Brain microvascular endothelial cell (primary cell): ENCODE measurements at places on chromosomes 2 and 18.

DNA sequence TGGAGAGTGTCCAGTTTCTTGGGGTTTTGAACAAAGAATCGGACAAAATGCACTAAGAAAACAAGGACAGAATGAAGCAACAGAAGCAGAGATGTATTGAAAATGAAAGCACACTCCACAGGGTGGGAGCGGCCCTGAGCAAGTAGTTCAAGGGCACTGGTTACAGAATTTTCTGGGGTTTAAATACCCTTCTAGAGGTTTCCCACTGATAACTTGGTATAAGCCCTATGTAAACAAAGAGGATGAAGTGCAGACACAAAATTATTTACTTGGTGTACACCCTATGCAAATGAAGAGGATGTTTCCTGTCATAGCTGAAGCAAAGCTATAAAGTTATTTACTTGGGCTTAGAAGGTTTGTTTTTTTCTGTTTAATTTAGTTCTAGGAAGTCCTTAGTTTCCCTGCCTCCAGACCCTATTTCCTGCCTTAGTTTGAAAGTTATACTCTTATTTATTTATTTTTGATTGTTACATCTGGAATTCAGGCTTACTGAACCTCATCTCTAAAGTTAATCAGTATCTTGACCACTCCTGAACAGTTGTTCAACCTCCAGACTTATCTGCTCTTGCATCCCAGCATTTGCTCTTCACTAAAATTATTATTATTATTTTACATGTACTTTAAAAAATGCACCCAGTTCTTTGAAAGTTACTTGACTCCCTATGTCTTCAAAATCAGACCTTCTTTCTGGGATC, 193.5 kb downstream of the SPP2 start:
- peak; percentile 47 for DNase-seq

GRCh38 chr2:18172607-18173006, 294.1 kb downstream of the KCNS3 start:
- DNase-seq, result no peak

GRCh38 chr2:20737505-20737904, 70.6 kb downstream of the GDF7 start:
- no peak for DNase-seq

- DNase-seq, result peak; percentile 40
Observed at GRCh38 chr2:207558079-207558491, 28.3 kb downstream of the CREB1 start.

DNA sequence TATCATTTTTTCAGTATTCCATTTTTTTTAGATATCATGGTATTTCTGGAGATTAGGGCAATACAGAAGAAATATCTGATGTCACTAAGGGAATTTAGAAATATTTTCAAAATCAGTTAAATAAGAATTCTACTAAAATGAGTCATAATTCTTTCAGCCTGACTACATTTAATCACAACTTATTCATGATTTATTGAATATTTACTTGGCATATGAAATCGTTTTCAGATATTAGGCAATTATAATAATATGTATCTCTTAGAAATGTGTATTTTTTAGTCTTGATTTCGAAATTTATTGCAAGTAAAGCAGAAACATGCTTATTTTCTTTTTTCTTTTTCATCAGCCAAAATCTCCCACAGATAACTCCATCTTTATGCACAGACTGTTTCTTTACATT, 142.2 kb downstream of the CCDC102B start:
- no peak for DNase-seq

DNA sequence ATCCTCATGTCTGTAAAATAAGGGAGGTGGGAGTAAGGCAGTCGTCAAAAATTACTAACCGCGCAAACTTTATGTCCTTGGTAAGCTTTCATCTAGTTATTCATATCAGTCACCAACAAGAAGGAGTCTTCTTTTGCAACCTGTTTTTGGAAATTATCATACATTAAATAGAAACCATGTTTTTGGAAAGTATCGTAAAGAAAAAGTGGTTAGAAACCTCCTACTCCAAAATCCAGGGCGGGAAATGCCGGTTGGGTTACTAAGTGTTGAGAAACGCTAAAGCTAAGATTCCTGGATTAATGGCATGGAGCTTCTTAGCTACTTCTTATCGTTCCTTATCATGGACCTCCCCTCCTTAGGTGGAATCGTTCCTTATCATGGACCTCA, 778 bp downstream of the BBS5 start:
- no peak for DNase-seq

- DNase-seq, result no peak
Observed at GRCh38 chr2:190159453-190159852, 96.9 kb upstream of the MSTN start.

DNA sequence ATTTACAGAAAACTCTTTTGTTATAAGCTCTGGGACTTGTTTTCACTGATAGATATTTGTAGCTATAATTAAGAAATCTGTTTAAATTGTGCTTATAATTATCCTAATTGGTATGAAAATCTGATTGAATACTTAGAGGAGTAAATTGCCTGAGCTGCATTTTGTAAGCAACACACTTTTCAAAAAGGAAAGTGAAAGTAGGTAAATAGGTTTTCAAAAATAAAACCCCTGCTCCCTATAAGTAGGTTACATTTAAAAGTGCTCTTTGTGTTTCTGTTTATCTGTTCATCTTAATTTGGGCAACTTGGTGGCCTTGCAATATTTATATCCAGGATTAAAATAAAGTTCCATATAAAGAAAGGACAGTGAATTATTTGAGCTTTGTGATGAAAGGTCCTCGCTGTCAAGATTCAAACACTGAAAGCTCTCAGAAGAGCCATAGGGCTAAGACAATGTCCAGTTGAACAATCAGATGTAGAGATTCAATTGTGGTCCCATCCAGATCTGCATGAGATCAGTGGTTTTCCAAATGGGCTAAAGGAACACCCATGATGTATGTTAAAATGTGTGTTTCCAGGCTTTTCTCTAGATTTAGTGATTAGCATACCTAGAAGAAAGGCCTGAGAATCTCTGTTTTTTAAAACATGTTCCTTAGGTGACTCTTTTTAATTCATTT, 371.6 kb downstream of the RPRM start:
- no peak for DNase-seq

- DNase-seq, result no peak
Observed at GRCh38 chr2:67824186-67824585, 238.6 kb downstream of the C1D start.

DNA sequence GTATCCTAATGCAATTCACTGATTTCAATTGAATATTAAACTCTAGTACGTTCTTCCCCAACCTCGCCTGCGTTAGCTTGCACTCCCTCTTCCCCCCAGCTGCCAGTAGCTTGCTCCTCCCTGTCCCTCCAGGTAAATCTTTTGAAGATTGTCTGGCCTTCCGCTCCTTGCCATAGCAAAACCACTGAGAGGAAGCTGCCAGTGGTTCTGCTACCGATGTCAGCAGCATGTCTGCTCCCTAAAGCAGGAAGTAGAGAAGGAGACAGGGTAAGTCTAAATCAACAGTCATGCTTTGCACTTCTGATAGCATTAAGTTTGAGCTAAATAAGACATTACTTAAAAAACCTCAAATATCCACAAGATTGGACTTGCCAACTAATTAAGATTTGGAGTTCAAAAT, 89.1 kb downstream of the SCN2A start:
- no peak for DNase-seq

GRCh38 chr2:46669996-46670793, 190.8 kb downstream of the TMEM247 start:
- DNase-seq, result peak; percentile 59

- no peak for DNase-seq
Observed at GRCh38 chr2:68185541-68186164, 28.0 kb downstream of the PNO1 start.

- peak; percentile 23 for DNase-seq
Observed at GRCh38 chr2:108396845-108397244, 19.1 kb downstream of the SULT1C4 start.

GRCh38 chr2:66469214-66469902, 34.4 kb downstream of the MEIS1 start:
- DNase-seq, result no peak

- no peak for DNase-seq
Observed at GRCh38 chr2:170598067-170598395, 117.1 kb upstream of the SP5 start.

- no peak for DNase-seq
Observed at GRCh38 chr2:231522418-231523180, 7.6 kb downstream of the NMUR1 start.

DNA sequence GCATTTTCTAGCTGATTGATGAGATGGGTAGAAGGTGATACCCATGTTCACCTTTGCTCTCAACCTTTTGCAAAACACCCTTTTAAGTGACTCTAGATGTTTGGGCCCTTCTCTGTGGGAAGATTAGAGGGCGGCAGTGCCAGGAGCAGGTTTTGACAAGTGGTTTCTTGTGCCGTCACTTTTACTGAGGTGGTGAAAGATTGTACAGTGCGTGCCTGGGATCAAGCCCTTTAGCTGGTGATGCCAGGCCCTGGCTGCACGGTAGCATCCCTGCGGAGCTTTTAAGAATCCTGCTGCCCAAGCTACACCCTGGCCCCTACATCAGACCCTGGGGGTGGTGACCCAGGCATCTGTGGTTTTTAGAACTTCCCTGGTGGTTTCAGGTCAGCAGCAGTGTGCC, 29.1 kb downstream of the MTCL1 start:
- DNase-seq, result no peak

- no peak for DNase-seq
Observed at GRCh38 chr2:172241222-172241621, 138.5 kb upstream of the DLX2 start.

- DNase-seq, result no peak
Observed at GRCh38 chr18:48367557-48367956, 41.6 kb downstream of the ZBTB7C start.

DNA sequence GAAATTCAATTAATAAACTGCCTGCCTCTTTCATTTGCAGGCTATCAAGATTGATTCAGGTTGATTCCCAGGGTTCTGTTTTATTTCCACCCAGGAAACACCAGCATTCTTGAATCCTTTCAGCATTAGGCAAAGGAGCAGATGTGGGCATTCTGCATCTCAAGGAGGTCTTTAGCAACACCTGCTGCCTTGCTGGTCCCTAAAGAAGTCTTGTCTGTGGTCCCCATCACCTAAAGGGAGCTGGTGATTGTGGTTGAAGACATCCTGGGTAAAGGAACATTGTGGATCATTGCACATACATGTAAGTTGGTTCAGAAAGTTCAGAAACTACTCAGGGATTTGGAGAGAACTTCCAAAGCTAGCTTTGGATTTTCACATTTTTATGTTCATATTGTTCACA, 78.3 kb downstream of the EVA1A start:
- DNase-seq, result no peak

DNA sequence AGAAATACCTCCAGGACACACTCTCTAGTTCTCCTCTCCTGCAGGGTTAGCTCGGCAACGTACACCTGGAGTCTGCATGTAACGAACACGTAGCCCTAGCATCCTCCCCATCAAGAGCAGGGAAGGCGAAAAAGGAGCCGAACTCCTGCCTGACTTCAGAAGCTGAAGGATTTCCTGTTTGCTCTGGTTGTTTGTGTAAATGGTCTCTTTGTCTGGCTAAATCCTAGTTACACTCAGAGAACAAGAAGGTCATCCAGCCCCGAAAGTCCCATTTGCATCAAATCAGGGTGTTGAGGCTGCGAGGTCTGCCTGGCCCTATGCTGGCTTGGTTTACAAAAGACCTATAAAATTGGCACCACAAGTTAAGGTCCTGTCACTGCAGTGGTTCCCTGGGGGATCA, 66.4 kb upstream of the POMC start:
- DNase-seq, result no peak

DNA sequence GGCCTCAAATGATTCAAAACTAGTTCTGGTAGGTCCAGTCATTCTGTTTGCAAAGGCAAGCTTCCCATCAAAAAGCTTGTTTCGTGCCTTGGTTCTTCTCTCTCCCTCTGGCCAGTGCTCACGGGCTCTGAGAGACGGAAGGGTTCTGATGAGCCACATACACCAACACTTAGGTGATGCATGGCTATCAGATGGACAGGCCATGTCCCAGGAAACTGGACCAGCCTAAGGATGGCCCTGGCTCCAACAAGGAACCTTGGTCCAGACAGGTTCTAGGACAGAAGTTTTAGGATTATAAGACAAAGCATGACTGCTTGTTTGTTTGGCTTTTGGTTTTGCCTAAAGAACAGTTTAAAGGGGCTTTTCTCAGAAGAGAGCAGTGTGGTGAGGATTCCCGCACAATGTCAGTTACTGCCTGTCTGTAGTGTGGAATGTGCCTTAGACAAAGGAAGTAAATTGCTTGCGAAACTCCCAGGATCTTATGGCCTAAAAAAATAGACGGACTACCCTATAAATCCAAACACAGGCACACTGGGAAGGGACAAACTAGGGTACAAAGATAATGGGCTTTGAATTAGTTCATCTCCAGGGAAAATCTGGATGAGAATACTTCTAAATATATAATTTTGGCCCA, 10.3 kb downstream of the CYP1B1 start:
- DNase-seq, result no peak

DNA sequence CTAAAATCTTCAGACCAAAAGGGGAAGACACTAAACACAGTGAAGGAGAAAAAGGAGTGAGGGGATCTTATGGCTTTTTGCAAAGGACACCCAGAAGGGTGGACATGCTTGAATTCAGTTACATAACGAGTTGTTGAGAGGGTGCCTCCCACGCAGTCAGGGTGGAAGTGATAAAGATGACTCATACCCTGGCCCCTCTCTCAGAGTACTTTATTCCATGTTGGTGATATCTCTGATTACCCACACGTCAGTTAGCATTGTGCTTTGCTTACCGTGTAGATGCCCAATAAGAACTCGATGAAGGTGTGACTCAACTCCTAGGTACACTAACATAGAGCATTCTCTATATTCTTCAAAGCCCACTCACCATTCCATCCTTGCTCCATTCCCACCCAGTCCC, 44.4 kb downstream of the EN1 start:
- DNase-seq, result no peak

- no peak for DNase-seq
Observed at GRCh38 chr18:13594551-13594950, 131.8 kb downstream of the FAM210A start.

DNA sequence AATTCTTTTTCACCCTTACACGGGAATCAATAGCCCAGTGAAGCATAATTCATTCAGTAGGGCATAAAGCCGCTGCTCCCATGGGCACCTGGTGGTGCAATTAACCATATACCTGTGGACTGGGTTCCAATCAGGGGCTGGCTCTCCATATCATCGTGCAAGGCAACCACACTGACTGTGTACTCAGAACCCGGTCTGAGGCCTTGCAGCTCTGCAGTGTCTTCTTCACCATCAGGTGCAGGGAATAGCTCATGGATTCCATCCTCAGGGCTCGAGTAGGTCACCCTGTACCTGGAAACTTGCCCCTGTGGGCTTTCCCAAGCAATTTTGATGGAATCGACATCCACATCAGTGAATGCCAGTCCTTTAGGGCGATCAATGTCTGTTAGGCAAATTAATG, 55.2 kb downstream of the FN1 start:
- peak; percentile 38 for DNase-seq

DNA sequence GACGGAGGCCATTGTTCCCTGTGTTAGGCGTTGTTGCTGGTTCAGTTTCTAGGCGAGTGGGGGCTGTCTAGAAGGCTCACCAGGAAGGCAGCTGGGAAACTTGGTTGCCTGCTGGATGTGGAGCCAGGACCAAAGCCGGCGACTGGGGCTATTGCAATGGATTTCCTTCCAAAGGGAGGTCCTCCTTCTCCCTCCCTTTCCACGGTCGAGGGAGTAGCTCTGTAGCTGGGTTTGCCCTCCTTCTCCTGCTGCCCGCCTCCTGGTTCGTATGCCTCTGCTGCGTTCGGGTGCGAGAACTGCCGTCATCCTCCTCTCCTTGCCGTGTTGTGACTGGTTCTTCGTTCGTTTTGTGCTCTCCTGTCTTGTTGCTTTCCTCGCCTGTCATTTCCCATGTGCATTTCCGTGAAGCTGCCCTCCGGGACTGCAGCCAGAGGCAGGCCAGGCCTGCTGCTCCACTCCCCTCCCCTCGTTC, 203.4 kb downstream of the NEDD4L start:
- DNase-seq, result no peak

- no peak for DNase-seq
Observed at GRCh38 chr2:15760232-15760910, 168.7 kb downstream of the DDX1 start.

GRCh38 chr2:26178746-26179436, 6.0 kb downstream of the GAREM2 start:
- DNase-seq, result no peak
